AG09319 (cell line): ENCODE measurements at places on chromosomes 3 and 15.
A peak's percentile ranks its signal among the peaks of the same experiment; 100 is the strongest.

GRCh38 chr15:34716111-34716510 lies 38.7 kb downstream of the GJD2 start:
- no peak for DNase-seq

DNA sequence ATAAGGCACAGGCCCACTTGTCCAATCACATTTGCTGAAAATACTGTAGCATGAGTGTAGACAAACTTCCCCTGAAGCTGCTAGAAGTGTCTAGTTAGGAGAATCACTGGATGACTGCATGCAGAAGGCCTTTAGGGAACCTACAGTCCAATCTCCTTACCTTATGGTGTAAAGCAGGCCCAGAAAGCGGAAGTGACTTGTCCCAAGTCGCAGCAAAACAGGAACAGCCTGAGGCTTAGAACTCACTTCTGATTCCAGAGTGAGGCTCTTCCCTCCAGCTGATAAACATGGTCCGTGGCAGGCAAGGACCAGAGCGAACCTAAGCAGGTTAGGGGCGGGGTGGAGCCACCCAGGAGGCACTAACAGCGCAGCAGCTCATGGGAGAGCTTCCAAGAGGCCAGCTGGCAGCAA lies 2.5 kb downstream of the GRAMD2A start:
- no peak for DNase-seq

DNA sequence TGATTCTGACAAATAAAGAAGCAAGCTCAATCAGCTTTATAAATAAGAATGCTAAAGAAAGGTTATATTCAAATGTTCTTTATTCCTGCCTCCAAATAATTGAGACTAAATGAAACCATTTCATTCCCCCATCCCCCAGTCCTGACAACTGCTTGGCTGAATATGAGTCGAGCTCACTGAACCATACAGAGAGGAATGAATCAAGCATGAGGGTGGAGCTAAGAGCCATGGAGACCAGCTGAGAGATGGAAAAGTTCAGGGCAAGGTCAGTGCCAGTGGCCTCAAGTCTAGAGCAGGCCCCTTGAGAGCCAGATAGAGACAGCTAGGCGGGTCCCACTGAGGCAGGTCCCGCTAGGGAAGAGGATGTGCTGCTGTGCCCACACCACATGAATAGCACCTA lies 188.7 kb upstream of the EIF1B start:
- DNase-seq = peak; percentile 70

- no peak for DNase-seq
Measured at GRCh38 chr15:26981492-26981891, 10.5 kb downstream of the GABRG3 start.

DNA sequence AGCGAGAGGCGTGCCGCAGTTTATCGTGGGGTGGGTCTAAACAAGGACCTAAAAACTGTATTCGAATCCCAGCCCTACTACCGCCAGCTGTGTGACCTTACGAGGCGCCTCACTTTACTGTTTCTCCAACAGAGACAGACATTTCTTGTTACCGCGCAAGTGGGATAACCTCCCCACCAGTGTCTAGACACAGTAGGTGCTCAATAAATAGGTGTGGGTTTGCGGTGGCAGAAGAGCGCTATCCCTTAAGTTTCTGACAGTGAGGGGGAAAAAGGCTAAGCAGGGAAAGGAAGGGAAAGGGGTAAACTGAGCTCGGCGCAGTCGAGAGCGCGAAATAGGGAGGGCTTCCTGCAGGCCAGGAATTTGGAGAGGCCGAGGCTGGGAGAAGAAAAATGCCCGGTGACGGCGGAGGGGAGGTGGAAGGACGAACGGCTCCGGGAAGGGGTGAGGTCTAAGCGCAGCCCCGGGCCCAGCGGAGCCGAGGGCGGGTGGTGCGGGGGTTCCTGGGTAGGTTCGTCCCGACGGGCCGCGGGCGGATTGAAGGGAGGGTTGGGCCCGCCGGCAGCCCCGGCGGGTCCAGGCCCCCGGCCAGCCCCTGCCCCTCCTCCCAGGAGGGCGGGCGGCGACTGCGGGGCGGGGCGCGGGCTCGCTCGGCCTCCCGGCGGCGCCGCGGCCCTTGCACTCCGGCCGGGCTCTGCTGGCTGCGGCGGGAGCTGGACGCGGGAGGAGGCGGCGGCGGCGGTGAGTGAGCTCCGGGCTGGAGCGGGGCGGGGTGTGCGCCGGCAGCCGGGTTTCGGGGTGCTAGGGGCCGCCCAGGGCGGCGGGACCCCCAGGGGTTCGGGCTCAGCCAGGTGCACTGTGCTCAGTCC lies at the start of gene CGNL1:
Gene CGNL1, plus strand, starts transcription at position 679 of the 869 bp plus-strand sequence. CDS start 61,495 bp downstream, outside the sequence.
- DNase-seq = no peak

DNA sequence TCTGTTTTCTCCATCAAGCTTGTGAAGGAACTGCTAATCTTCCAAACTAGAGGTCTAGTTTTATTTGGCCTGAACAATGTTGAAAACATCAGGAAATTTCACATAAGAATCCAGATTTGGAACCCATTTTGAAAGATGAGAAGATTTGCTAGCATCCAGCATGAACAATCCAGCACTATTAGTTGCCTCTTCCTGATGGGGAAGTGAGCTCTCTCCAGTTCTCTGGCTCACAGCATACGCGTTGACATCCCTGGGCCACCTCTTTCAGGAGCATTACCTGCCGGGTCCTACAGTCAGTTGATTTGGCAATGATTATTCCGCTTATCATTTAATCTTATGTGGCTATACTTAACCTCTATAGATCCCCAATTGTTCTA lies 10.9 kb downstream of the GPR87 start:
- no peak for DNase-seq

GRCh38 chr3:29644261-29644660 lies 363.4 kb downstream of the RBMS3 start:
- peak; percentile 42 for DNase-seq

DNA sequence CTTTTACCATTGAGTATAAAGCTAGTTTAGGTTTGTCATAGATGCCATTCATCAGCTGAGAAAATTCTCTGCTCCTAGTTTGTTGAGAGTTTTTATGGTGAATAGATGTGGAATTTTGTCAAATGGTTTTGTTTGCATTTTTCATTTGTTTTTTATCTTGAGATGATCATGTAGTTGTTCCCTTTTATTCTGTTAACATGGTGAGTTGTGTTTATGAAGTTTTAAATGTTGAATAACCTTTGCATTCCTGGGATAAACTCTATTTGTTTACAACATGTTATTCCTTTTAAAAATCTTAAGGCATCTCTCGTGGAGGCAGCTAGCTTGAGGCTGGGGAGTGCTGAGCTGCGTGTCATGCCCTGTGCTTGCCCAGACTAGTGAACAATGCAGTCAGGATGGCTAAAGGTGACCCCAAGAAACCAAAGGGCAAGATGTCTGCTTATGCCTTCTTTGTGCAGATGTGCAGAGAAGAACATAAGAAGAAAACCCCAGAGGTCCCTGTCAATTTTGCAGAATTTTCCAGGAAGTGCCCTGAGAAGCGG lies 48.5 kb downstream of the ANAPC13 start:
- DNase-seq = no peak

DNA sequence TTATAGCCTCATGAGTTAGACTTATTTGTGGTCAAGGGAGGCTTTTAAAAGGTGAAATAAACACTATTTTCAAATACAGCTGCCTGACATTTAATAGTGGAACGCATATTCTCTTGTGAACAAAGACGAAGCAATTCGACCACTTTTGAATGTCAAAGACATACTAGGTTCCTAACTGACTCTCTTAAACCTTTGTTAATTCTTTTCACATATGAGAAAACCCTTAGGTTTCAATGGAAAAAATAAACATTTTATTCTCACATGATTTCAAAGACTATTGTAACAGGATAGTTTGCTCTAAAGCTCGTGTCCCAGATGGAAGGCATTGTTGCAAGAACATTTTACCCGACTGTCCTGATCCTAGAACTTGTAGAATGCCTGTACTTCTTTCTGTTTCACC lies 74.8 kb upstream of the BOC start:
- no peak for DNase-seq
